Aorta (tissue), 5 donors: ENCODE measurements at places on chromosomes 3 and 15. TPM values are rescaled to one million over a fixed set of nuclear protein-coding genes. Genes with fewer than 3 reads are reported as not detected.

The SEMA6D gene
- total RNA-seq: 22.7 TPM

The APBA2 gene
- 2.0 TPM for total RNA-seq

The FAM81A gene
- total RNA-seq: 0.97 TPM

The PAK6 gene
- total RNA-seq: 0.91 TPM

The FSD2 gene
- total RNA-seq: not detected

The LEKR1 gene
- 0.30 TPM for total RNA-seq

- H3K36me3 ChIP-seq: no peaks in the 10 kb centered on the region
These were observed 649 bp upstream of the PIK3CB start for GRCh38 chr3:138835397-138835757.

- H3K36me3 ChIP-seq: no peaks in the 10 kb centered on the region
- H3K27ac ChIP-seq: no peak overlapping the region
- H3K27me3 ChIP-seq: peaks cover 3% of the 10 kb centered on the region
- no peaks in the 10 kb centered on the region for H3K4me1 ChIP-seq
- H3K4me3 ChIP-seq: no peak overlapping the region
These were observed 14.7 kb downstream of the SHOX2 start for GRCh38 chr3:158091531-158091930.

DNA sequence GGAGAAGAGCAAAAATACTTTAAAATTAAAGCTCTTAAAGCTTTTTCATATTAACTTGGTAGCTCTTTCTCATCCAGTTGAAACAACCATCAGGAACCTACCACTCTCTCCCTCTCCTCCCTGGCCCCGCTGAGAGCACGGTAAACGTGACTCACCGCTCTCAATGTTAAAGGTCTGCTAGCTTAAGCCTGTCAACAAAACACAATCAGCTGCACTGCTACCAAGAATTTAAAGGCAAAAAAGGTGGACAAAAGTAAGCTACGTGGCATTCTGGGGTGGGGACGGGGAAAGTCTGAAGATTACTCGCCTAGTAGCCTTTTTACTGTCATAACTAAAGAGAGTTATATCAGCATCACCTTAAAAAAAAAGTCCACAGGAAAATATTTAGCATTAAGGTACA lies 8.4 kb upstream of the GP5 start:
- H3K27ac ChIP-seq: no peak overlapping the region
- no peaks in the 10 kb centered on the region for H3K4me1 ChIP-seq
- H3K36me3 ChIP-seq: peaks cover 4% of the 10 kb centered on the region
- no peak overlapping the region for H3K4me3 ChIP-seq
- H3K27me3 ChIP-seq: no peaks in the 10 kb centered on the region

- H3K4me1 ChIP-seq: no peaks in the 10 kb centered on the region
- no peak overlapping the region for H3K4me3 ChIP-seq
- H3K27me3 ChIP-seq: no peaks in the 10 kb centered on the region
- DNase-seq: no peak
These were observed 59.8 kb downstream of the AGTR1 start for GRCh38 chr3:148757238-148758215.

DNA sequence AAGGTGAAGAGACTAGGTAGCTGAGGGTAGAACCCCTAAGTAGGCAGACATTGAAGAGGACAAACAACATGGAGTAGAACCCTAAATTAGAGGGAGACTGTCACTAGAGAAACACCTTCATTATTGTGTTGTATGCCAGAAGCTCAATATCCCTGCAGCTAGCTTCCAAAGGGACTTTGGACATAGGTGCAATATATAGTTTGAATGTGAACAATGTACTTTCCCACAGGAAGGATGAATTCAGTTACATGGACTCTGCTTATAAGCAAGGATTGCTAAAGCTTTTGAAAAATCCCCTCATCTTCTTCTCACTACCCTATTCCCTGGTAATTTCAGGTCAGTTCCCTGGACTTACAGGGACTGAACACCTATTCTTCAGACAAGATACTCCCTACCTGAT lies 288.9 kb downstream of the UBE2E2 start:
- no peak overlapping the region for H3K4me3 ChIP-seq
- DNase-seq: no peak
- no peaks in the 10 kb centered on the region for H3K27me3 ChIP-seq
- no peaks in the 10 kb centered on the region for H3K4me1 ChIP-seq
- no peak overlapping the region for H3K27ac ChIP-seq

DNA sequence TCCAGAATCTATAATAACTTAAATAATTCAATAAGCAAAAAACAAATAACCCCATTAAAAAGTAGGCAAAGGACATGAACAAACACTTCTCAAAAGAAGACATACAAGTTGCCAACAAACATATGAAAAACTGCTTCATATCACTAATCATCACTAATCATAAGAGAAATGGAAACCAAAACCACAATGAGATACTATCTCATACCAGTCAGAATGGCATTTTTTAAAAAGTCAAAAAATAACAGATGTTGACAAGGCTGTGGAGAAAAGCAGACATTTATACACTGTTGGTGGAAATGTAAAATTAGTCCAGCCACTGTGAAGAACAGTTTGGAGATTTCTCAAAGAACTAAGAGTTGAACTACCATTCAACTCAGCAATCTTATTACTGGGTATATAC lies 19.5 kb upstream of the ZMAT3 start:
- DNase-seq: no peak
- H3K4me1 ChIP-seq: no peaks in the 10 kb centered on the region
